ENCODE measurements at places on chromosomes 4 and X.
A peak's percentile ranks its signal among the peaks of the same experiment; 100 is the strongest.

- DNase-seq: no peak
These were observed 168.1 kb downstream of the FAT4 start for GRCh38 chr4:125482822-125483221.

GRCh38 chr4:151766691-151767090 is 5.9 kb upstream of the GATB start:
- DNase-seq: no peak

GRCh38 chr4:11542952-11543351 is 114.3 kb upstream of the HS3ST1 start:
- no peak for DNase-seq

GRCh38 chrX:118632862-118633261 is 94.5 kb upstream of the IL13RA1 start:
- no peak for DNase-seq

DNA sequence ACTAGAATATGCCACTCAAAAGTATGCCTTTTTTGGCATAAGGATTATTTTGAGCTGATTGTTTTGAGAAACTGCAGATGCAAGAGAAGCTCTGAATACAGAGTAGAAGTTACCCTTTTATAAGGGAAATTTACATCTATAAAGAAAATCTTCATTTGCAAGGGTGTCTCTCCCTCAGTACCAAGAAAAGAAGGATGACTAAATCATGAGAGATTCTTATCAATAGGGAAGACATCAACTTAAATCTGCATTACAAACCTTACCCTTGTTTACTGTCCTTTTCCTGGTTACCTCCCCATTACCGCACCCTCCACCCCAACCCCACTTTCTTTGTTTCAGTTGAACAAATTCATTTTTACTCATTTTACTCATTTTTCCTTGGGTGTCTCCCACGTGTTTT is 62.5 kb downstream of the RLIM start:
- no peak for DNase-seq

DNA sequence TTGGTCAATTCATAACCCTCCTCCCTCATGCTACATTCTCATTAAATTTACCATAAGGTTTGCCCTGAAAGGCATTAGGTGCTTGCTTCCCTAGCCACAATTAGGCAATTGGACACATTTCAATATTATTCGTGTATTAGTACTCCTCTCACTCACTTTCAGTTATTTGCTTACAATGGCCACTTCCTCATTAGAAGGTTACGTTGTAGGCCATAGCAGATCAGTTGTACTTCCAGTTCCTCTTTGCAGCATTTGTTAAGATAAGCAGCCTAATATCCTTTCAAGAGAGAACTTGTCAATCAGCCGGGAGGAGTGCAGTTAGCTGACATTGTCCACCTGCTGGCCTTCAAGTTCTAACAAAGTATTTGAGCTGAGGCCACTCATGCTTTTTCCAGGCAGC is 1017.2 kb downstream of the PCDH7 start:
- no peak for DNase-seq

DNA sequence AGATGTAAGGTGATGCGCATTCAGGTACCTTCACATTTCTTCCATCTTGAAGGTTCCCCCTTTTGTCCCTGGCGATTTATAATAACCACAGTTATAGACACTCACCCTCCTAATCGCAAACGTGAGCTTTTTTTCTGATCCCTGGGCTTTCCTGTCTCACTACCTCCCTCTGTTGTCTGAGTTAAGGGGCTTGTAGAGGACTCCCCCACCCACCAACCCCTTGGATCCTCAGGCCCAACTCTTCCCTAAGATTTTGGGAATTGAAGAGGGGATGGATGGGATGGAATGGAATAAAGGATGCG is 1.4 kb downstream of the CNKSR2 start:
- DNase-seq: no peak

DNA sequence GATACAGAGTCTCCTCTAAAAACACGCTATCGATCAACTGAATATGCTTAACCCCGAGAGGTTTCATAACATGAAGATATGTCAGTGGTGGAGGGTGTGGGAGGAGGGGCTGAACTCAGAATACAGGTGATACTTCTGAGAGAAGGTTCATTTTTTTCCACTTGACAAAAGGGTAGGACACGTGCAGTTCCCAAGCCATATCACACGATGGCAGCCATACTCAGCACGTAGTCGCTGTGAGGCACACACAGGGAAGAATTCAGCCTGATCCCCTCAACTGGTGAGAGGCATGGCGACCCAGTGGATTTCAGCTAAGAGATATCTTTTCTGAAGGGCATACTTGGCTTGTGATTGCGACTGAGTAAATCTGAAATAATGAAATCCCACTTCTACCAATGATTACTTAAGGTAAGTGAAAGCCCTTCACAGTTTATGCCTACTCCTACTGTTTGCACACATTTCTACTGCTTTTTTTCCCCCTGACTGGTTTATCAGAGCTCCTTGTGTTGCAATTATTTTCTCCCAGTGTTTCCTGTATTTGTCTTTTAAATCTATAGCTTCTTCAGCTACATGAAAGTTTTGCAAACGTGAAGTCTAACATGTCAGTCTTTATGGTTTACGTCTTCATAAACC is 133.1 kb downstream of the CORIN start:
- DNase-seq: no peak

- no peak for DNase-seq
These were observed 174.6 kb downstream of the SHOX start for GRCh38 chrX:805103-805670.

GRCh38 chr4:169184236-169184635 is 86.5 kb downstream of the SH3RF1 start:
- DNase-seq: no peak

GRCh38 chr4:14874990-14875389 is 127.3 kb upstream of the CPEB2 start:
- DNase-seq: no peak

DNA sequence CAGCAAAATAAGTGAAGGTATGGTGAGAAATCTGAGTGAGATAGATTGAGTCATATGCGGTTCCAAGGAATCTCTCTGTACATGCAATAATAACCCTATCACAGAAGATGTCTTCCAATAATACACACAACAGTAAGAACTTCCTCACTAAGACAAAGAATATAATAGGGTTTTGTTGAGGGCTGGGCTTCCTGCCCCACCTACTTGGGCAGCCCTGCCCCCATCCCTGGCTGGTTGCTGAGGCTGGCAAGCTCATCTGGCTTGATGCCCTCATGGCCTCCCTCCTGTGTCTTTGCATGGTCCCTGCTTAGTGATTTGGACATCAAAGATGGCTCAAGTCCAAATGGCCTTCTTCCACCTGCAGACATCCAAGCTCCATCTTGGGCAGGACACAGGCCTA is 2.7 kb downstream of the GEMIN8 start:
- peak; percentile 46 for DNase-seq

DNA sequence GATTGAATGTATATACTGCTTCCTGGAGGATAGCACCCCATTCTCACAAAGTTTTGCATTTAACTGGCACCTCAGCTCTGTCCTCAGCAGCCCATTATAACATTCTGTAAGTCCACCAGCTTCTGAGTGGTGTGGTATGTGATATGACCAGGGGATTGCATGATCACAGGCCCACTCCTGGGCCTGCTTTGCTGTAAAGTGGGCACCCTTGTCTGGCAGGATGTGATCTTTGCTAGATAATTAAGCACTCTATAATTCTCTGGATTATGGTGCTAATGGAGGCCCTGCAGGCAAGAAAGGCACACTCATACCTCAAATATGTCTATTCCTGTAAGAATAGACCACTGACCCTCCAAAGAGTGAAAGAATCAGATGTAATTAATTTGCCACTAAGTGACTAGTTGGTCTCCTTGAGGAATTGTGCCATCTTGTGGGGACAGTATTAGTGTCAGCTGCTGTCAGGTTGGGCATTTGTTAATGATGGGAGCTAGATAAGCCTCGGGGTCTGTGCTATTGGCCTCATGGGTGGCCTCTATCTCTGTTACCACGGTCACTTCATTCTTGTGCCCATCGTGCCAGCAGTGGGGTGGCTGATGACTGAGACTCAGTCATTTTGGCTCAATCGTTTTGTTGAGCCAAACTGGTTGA is 2.2 kb upstream of the CFI start:
- DNase-seq: peak; percentile 58

DNA sequence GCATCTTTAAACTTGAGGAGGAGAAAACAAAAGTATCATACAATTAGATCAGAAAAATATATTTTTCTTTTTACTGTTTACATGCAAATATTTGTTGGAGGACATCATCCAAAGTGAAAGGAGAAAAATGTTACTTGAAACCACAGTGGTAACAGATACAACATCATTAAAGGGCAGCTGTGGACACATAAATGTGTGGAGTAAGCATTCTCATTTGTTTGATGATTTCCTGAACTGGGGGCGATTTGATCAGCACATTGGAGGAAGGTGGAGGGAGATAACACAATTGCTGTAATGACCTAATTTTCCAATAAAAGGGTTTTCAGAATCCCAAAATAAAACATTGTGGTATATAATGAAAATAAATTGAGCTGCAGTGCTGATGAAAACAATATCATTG is 314.5 kb upstream of the HS3ST1 start:
- DNase-seq: no peak

DNA sequence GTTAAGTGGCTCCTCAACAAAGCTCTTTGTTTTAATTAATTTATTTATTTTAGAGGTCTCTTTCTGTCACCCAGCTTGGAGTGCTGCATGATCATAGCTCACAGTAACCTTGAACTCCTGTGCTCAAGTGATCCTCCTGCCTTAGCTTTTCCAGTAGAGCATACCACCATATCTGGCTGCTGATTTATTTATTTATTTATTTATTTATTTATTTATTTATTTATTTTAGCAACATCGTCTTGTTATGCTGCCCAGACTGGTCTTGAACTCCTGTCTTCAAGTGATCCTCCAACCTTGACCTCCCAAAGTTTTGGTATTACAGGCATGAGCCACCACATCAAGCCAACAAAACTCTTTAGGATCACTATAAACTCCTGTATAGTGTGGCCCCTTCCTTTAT is 15.8 kb upstream of the KLF8 start:
- no peak for DNase-seq

GRCh38 chrX:29422034-29422433 is 793.3 kb upstream of the MAGEB2 start:
- no peak for DNase-seq

GRCh38 chr4:88779431-88779830 is 81.8 kb upstream of the NAP1L5 start:
- no peak for DNase-seq

GRCh38 chr4:52926196-52926974 is 64.3 kb downstream of the RASL11B start:
- DNase-seq: no peak

DNA sequence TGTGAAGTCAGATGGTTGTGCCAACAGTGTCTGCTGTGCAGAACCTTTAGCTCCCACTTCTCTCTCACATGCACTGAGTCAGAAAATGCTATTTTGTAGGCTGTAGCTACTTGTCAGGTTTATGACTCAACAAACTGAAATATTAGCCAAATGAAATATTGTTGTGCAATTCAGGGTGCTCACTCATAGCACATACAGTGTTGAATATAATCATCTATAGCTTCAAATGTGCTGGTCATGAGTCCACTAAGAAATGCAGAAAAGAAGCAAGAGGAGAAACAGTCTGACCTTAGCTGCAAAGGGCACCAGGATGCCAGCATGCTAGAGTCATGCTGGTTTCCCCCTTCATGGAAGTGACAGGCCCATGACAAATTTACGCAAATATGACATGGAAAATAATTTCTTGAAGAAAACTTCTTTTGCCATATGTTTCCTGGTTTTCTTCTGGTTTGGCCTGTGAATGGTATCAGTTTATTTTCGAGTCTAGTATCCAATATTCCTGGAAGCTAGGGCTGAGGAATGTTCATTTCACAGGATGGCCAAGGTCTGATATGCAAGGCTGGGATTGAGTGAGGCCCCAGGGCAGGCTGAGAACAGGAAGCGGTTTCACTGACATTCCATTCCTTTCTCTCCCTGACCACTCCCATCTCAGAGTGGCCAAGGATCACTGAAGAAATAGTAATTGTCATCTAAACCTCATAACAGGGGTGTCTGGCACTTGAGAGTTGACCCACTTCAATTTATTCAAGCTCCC is 10.3 kb upstream of the CXCL2 start:
- DNase-seq: no peak

GRCh38 chrX:623599-624315 is 6.8 kb upstream of the SHOX start:
- no peak for DNase-seq

GRCh38 chr4:114458728-114459127 is 139.9 kb upstream of the UGT8 start:
- DNase-seq: no peak

- DNase-seq: no peak
These were observed 2.8 kb upstream of the CLCN5 start for GRCh38 chrX:49919617-49920016.

- no peak for DNase-seq
These were observed 72.1 kb upstream of the GC start for GRCh38 chr4:71855944-71856343.

GRCh38 chrX:104084534-104085277 is 8.7 kb upstream of the TMSB15C start:
- DNase-seq: no peak

All from spinal cord (tissue), 10 donors.